Kidney (tissue), 22 donors: ENCODE measurements at places on chromosomes 6 and 20.

DNA sequence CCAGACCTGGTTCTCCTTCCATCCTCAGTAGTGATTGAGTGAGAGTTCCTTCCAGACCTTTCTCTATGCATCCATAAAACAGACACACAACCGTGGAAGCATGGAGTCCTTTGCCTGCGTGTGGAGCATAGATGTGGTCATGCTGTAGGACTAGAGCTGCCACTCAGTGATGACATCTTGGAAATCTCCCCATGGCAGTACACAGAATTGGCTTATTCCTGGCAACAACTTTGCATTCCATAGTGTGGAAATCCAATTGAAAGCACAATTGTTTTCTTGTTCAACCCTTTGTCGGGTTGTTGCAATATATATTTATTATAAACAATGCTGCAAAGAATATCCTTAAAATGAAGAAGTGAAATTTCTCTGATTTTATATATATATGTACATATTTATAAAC lies 547.8 kb downstream of the CDH26 start:
- no peak for DNase-seq

DNA sequence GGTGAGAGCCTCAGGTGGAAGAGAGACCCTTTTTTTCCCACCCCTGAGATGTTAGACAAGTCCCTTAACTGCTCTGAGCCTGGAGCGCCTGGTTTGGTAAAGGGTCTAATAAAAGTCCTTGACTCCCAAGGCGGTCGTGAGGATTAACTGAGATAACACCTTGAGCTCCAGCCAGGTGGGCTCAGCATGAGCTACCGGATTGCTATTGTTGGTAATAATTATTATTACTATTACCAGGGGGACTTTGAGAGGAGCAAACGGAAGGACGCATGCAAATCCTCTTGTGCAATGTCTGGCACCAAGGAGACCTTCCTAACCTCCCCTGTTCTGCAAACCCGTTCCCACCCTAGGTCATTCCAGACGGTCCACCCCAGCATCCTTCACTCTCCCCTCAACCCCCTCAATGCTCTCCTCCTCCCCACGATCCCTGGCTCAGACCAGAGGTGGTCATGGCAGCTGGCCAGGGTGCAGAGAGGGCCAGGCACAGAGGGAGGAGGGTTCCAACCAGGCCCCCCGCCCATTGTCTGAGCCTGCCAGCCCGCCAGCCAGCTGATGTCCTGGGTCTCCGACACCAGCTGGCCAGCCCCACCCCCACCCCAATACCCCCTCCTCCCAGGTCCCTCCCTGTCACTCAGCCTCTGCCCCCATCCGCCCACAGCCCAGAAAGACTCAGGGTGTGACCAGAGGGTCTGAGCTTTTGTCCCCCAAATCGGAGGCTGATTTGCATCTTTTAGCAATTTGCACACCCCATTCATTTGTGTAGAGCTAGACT lies 14.3 kb upstream of the CBFA2T2 start:
- DNase-seq: no peak

GRCh38 chr20:18801516-18801915 lies 12.1 kb upstream of the SCP2D1 start:
- no peak for DNase-seq

DNA sequence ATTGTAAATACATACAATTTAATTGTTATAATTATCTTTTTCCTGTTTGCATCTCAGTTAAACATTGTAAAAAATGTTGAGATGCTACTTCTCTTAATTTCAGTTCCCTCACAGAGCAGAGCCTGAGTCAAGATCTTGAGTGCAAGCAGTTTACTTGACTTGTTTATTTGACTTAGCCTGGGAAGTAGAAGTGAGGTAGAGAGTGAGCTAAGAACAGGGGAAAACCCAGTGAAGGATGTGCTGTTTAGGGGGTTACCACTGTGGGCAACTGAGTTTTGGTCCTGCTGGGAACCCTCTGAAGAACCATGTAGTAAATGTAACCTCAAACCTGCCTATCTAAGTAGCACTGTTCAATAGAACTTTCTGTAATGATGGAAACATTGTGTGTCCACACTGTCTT lies 495.2 kb upstream of the FLRT3 start:
- DNase-seq: no peak

DNA sequence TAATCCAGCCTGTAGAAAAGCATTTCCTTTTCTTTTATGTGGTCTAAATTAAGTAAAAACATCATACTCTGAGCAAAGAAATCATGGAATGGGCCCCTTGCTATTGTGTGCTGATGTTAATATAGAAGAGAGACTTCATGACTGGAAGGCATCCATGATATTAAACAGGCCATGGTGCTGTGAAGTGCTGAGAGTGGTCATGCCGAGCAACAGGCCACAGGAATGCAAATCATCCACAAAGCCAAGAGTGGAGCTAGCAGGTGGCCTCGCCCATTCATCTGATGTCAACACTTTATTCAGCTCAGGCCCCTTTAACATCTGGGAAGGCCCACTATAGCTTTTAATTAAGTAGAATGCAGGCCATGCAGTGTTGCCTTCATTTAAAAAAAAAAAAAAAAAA lies 115.2 kb upstream of the HMGCLL1 start:
- no peak for DNase-seq

- no peak for DNase-seq
Measured at GRCh38 chr6:125203395-125203794, 49.8 kb downstream of the TPD52L1 start.

- DNase-seq: no peak
Measured at GRCh38 chr6:9225441-9225871, 790.1 kb upstream of the SLC35B3 start.

DNA sequence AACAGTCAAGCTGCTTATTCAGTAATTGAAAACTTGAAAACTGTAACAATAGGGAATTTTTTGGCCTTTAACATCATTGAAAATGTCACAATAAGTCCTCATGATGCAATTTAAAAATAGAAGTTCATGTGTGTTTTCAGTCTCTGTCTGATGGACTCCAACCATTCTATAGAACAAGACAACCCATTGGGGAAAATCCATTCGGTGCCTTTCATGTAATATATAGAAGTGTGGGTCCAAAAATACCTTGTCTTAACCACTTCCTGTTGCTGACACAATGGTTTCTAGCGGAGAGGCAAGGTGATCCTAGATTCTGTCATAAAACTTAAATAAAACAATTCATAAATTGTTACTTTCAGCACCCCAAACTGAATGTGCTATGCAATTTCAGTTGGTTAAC lies 1131.3 kb upstream of the MAP3K7 start:
- no peak for DNase-seq

- no peak for DNase-seq
Measured at GRCh38 chr20:41454250-41454649, 87.6 kb upstream of the EMILIN3 start.

GRCh38 chr20:45917790-45918141 lies 5.8 kb upstream of the PLTP start:
- DNase-seq: no peak

- no peak for DNase-seq
Measured at GRCh38 chr6:145882121-145882531, 67.5 kb upstream of the FBXO30 start.

DNA sequence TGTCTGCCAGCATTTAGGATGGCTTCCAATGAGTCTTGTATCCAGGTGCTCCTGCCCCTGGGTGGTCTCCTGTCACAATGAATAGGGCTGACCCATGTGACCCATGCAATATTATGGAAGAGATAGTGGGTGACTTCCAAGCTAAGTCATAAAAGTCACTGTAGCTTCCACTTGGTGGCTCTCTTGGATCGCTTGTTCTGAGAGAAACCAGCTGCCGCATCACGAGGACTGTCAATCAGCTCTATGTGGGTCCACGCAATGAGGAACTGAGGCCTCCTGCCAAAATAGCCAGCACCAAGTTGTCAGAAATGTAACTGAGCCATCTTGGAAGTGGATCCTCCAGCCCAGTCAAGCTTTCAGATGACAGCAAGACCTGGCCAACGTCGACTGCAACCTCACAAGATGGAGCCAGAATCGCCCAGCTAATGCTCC lies 14.9 kb upstream of the MATN4 start:
- no peak for DNase-seq

- no peak for DNase-seq
Measured at GRCh38 chr20:46006022-46006705, 2.5 kb upstream of the MMP9 start.

- no peak for DNase-seq
Measured at GRCh38 chr6:108250240-108250866, 10.5 kb downstream of the SNX3 start.

DNA sequence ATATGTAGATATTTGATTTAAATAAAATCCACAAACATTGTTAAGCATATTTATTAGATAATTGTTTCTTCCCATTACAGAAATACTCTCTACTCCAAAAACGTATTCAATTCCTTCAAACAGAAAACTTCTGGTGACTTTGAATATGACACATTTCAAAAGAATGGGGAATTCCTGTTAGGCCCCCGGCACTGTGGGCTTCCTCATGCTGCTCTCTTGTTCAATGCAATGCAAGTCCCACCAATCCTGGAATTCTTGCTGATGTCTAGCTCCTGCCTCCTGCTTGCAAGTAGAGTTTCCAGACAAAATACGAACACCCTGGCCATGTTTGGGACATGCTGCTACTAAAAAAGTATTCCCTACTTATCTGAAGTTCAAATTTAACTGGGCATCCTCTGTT lies 544.1 kb downstream of the QKI start:
- DNase-seq: no peak

GRCh38 chr6:45555981-45556771 lies 178.4 kb upstream of the SUPT3H start:
- no peak for DNase-seq

DNA sequence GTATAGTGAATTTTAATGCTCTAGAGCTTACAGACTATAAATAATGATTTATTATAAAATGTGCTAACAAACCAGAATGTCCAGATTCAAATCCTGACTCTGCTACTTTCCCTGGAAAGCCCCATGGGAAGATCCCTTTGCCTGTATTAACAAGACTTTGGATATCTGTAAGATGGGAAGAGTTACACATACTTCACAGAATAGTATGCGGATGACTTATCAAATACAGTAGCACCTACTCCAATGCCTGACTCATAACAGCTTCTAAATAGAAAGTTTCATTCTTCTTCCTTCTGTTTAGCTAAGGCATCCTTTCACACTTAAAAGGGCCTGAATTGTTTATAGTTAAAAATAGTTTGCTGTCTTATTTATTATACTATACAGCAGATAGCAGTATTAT lies 166.3 kb downstream of the KCNQ5 start:
- DNase-seq: no peak

DNA sequence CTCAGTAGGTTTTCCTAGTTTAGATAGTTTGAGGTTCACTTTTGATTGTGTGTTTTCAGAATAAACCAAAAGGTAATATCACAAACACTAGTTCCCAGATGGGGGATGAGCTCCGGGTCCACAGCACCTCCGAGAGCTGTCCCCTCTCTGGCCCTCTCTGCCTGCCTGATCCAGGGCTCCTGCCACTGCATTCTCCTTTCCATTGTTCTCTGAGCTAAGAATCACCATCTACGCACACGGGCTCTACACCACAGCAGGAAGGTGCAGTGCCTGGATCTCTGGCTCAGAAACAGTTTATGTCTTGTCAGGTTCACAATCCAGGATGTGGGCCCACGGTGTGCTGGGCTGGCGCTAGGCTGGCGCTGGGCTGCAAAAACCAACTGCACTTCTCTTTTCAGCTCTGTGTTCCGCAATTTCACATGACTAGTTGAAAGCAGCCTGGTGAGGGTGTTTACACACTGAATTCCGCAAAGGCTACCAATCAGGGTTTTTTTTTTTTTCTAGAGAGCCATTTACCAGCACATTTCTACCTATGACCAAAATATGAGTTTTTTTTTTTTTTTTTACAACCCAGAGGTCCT lies 167.5 kb downstream of the SOD2 start:
- no peak for DNase-seq

- no peak for DNase-seq
Measured at GRCh38 chr6:31592396-31592771, 422 bp downstream of the NCR3 start.

DNA sequence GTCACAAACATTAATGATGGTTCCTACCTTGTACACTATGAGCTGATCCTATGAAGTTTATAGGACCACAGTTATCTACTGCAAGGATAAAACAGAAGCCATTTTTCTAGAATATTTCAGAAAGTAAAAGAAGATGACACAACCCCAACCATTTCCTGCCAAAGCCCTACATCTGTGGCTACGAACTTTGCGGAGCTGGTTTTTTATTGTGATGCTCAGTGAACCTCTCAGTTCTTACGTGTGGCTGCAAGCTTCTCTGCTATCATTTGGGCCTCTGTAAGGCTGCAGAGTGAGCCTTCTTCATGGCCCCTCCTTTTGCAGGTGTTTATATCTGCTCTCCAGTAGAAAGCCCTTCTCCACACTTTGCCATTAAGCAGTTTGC lies 17.8 kb upstream of the TAGAP start:
- no peak for DNase-seq

GRCh38 chr6:155402656-155403304 lies 52.9 kb downstream of the NOX3 start:
- DNase-seq: no peak

DNA sequence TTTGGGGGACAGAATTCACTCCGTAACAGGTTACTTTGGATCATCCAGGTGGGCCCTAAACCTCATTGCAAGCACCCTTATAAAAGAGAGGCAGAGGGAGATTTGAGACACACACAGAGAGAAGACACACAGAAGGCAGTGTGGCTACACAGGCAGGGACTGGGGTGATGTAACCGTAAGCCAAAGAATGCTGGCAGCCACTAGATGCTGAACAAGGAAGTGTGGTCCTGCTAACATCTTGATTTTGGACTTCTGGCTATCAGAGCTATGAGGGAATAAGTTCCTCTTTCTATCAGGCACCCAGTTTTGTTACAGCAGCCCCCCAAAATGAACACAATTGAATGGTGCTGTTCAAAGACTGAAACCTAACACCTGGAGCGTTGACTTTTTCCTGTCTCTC lies 191.3 kb upstream of the MYLIP start:
- DNase-seq: no peak

DNA sequence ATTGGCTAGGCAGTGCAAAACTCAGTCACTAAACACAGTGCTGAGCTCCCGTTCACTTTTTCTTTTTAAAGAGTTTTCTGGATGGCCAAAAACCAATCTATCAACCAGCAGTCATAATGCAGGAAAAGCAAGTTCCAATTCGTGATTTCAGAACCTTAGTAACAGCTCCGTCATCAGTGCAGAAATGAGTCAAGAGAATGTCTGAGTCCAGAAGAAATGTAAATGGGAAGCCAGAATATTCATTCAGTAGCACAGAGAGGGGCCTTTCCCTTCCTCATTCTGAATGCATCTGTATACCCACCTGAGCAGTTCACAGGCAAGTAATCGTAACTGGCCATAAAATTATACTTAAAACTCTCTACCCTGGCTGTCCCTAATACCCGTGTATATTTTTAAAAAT lies 20.4 kb downstream of the HUS1B start:
- no peak for DNase-seq

- no peak for DNase-seq
Measured at GRCh38 chr20:18304618-18305017, 16.3 kb downstream of the ZNF133 start.

GRCh38 chr6:161836643-161837448 lies 563.0 kb upstream of the AGPAT4 start:
- DNase-seq: peak; percentile 70

GRCh38 chr6:143695969-143696663 lies 18.4 kb downstream of the PHACTR2 start:
- no peak for DNase-seq
